NAMALWA (cell line): ENCODE measurements at places on chromosomes 16 and 17.

GRCh38 chr16:81214745-81215166 lies 23.7 kb upstream of the BCO1 start:
- no peak for DNase-seq

- DNase-seq: no peak
These were observed 228.8 kb downstream of the SLC39A11 start for GRCh38 chr17:72863526-72864211.

GRCh38 chr16:77037696-77038347 lies 153.2 kb upstream of the MON1B start:
- DNase-seq: no peak

DNA sequence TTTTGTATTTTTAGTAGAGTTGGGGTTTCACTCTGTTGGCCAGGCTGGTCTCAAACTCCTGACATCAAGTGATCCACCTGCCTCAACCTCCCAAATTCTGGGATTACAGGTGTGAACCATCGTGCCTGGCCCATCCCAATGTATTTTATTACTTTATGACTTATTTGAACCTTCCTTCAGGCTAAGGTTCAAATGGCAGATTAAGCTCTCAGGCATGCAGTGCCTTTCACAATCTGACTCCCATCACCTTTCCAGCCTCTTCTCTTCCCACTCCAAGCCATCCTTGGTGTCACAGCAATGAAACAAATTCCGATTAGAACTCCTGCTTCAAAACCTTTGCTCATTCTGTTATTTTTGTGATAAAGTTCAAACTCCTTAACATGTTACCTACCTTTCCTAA lies 26.6 kb upstream of the YPEL2 start:
- no peak for DNase-seq

DNA sequence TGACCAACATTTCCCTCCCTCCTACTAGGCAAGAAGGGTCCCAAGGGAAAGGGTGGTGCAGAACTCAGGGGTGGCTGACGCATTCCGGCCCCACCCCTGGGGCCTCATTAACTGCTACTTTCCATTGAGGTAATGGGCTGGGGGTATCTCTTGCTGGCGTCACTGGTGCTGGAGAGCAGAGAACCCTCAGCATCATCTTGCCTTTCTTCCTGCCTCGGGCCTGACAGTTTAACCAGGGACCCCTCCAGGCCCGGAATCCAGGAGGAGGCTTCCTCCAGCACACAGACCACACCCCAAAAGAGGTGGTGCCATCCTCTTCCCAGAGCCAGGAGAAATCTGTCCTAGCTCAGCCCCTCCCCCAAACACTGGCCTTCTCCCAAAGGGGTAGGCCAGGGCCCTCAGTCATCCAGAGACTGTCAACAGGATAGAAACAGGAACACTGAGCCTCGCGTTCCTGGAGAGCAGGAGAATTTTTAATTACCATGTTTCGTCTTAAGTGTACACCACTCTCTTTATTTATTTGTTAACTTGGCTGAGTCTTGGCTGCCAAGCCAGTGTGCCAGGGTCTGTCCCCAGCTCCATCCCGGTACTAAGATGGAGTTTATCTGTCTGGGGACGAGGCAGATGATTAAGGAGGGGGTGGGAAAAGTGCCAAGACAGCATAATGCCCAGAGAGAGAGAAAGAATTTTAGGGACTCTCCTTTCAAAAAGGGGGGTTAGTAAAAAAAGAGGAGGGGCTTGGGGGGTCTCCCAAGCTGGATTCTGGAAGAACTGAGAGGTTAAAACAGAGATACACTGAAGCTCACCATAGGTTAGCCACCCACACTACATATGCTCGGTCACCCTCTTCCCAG lies 5.1 kb downstream of the ETV4 start:
- no peak for DNase-seq

DNA sequence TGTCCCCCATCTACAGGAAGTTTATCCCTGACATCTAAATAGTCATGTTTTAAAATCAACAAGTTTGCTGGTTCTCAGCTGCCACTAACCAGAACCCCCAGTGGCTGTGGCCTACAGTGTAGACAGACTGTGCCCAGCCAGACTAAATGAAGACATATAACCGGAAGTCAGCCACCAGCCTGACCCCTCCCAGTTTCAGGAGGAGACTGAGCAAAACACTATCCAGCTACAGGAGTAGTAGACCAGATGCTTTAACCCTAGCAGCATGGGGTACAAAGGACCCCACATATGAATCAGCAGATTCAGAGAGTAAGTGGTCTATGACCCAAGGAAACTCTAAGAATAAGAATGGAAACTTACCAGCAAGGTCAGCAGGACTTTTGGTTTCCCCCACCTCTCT lies 83.4 kb downstream of the HIC1 start:
- peak; percentile 33 for DNase-seq

GRCh38 chr17:44193326-44194084 lies 6.2 kb downstream of the ATXN7L3 start:
- DNase-seq: no peak

DNA sequence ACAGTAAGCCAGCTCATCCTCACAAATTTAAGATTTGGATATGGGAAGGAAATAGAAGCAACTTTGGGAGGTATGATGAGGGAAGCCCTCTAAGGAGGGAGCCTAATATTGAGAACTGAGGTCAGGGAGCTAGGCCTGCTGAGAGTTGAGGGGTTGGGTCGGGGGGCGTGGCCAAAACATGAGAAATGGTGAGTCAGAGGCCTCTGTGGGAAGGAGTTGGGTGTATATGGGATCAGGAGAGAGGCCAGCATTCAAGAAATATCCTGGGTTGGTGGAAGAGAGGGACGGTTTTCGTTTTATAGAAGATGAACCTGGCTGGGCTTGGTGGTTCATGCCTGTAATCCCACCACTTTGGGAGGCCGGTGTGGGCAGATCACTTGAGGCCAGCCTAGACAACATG lies 48.4 kb downstream of the CLEC16A start:
- no peak for DNase-seq

DNA sequence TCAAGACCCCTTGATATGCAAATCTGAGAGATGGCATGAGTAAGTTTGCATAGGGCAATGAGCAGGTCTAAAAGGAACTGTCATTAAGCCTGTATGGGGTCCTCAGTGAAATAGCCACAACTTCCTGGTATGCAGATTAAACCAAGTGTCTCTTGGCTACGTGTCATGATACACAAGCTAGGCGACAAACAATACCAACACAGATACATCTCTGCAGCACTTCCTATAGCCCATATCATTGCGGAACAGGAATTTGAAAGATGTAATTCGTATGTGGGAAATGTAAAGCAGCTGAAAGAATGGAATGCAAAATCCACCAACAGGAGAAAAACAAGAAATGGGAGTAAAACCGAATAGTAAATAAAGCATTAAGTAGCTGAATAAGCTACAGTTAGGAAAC lies 12.9 kb downstream of the PRSS22 start:
- no peak for DNase-seq

DNA sequence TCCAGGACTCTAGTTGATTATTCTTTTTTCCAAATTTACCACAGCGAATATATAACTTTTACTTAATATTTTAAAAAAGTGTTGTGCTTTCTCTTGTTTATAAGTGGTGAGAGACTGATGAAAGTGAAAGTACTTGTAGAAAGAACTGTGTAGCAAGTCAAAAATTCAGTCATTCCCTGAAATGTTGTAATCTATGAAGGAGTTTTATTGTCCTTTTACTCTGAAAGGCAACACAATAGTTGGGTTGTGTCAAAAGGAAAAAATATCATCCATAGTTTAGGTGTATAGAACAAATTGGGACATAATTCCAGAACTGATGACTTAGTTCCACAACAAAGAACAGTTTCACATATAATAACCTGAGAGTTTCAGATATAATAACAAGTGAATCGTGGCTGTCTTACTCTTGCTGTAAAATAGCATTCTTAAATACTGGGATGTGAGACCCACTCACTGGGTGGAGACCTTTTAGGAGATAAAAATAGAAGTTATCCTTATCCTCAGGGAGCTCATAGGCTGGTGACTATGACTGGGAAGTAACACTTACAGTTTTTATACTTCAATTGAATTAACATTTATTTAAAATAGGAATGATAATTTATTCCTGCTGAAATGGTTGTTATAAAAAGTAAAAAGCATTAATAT lies 20.6 kb downstream of the CYB5B start:
- no peak for DNase-seq

DNA sequence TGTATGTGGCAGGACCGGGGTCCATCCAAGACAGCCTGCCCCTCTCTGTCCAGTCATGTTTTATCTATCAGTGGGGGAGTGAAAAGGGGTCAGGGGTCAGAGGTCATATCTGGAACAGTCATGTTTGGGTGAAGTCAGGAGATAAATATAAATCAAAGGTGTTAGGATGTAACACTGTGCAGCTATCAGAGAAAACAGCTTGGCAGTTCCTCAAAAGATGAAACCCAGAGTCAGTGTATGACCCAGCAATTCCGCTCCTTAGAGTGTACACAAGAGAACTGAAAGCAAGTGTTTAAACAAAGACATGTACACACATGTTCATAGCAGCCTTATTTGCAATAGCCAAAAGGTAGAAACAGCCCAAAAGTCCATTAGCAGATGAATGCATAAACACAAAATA lies 361.3 kb downstream of the FOXL1 start:
- DNase-seq: no peak

- DNase-seq: no peak
These were observed 77.5 kb upstream of the CNTNAP4 start for GRCh38 chr16:76199681-76200220.

DNA sequence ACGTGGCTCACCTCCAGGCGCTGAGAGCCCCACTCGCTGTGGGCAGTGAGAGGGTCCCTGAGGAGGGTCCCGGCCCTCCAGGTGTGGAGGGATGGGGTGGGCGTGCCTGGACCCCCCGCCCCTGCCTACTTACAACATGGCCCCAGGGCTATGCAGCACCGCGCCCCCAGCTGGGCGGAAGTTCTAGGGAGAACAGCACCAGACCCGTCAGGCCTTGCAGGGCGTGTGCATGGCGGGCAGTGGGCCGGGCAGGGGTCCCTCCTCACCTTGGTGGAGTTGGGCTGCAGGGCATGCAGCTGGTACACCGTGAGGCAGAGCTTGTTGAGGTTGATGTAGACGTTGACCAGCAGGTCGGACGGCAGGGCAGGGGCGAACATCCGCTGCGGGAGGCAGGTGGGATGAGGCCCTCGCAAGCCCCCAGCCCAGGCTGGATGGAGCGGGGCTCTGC lies 2.7 kb downstream of the SMIM22 start:
- DNase-seq: no peak

DNA sequence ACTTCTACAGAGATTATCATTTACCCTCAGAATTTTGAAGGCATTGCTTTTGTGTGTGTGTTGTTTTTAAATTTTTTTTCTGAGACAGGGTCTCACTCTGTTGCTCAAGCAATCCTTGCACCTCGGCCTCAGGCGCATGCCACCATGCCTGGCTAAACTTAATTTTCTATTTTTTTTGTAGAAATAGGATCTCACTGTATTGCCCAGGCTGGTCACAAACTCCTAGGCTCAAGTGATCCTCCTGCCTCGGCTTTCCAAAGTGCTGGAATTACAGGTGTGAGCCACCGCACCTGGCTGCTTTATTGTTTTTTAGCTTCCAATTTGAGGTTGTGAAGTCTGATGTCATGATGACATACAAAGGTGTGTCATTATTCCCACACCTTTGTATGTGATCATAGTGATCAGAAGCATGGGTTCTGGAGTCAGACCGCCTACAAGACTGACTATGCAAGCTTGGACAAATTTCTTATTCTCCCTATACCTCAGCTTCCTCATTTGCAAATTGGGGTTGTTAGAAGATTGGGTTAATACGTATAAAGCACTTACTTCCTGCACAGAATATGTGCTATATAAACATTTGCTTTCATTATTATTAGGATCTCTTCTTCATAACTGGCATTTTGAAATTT lies 5.8 kb downstream of the SEPHS2 start:
- DNase-seq: no peak

DNA sequence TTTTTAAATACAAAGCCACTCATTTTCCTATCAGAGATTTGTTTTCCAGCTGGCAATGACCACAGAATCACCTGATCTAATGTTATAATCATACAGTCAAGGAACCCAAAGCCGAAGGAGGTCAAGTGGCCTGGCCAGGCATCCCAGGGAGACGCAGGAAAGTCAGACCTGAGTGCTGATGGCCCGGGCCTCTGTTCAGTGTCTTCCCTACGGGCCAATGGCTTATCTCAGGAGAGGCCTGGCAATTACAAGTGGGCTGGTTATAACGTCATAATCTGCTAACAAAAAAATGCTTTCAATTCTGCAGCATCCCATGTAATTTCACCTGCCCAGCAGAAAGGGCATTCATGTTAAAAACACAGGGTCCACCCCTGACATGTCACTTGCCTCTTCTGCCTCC lies 43.5 kb downstream of the ARHGAP17 start:
- no peak for DNase-seq

GRCh38 chr17:38317081-38317480 lies 20.1 kb downstream of the MRPL45 start:
- DNase-seq: no peak

DNA sequence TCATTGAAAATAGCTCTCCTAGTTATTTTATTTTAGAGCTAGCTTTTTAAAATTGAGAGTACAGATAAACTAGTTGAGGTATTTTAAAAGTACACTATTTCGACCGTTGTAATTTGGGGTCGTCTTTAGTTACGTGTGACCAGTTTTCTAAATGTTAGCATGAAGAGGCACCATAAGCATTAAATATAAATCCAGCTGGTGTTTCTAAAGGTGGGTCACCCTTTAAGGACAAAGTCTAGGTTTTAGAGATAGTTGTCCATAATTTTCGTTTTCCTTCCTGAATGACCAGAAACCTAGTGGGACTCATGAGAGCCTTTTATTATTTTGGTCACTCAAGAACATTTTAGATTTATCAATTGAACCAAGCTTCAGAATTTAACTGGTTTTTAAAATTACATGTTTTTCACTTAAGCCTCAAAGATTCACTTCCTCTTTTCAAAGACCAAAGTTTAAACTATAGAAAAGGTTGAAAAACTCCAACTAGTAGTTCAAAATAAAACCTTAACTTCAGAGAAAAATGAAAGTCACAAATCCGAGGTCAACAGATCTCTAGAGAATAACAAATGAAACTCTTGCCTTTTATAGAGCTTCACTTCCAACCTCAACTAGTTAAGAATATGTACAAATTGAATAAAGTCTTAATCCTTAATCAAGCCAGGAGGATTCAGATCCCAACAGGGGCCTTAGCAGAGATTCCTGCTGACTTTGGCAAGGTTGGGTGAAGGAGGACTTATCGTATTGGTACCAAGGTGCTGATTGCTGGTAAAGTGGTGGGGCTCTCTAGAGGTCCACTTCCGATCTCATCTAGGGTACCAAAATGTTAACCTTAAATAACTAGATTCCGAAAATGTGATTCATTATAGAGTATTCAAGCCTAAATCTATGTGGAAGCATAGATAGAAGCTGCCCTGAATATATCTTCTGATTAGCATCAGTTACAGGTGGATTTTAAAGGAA lies 32.5 kb downstream of the PHKB start:
- DNase-seq: peak; percentile 71

DNA sequence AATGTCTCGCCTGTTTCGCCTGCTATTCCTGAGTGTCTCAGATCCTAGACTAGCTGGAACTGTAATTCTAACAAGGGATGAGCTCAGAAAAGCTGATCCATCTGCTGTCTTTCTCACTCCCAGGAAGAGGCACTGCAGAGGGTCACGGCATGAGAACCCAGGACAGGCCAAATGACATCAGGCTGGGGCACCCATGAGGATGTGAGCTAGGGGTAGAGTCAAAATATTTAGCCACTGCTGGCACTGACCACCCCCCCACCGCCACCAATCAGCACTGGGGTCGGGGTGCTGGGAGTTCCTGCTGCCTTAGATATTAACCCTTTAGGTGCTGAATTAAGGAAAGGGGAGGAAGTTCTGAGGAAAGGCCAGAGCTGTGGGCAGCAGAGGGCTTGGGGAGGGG lies 112.4 kb downstream of the IRX3 start:
- DNase-seq: no peak

GRCh38 chr16:86334079-86334635 lies 176.2 kb upstream of the FOXF1 start:
- no peak for DNase-seq

GRCh38 chr16:55488306-55488705 lies 9.3 kb downstream of the MMP2 start:
- no peak for DNase-seq
